ENCODE measurements at places on chromosomes 4 and X.
A peak's percentile ranks its signal among the peaks of the same experiment; 100 is the strongest.

GRCh38 chr4:183099537-183100297 lies 660 bp downstream of the WWC2 start:
- peak; percentile 16 for DNase-seq

DNA sequence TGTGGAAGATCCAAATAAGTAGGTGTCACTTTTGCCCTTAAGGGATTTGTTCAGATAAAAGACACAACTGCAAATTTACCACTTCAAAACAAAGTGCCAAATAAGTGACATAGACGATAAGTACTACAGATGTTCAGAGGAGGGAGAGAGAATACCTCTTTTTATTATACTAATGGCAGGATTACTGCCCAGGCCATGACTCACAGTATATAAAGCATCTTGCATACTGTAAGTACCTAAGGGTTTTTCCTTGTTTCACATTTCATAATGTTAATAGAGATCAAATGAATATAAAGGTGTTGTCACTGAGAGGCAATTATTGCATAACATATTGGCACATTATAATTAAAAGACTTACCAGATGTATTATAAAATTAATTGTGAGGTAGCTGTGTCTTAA lies 46.4 kb downstream of the PTPN13 start:
- no peak for DNase-seq

GRCh38 chr4:182448281-182449151 lies 205.3 kb downstream of the TENM3 start:
- no peak for DNase-seq

GRCh38 chrX:148661035-148661434 lies 160.6 kb downstream of the AFF2 start:
- no peak for DNase-seq

DNA sequence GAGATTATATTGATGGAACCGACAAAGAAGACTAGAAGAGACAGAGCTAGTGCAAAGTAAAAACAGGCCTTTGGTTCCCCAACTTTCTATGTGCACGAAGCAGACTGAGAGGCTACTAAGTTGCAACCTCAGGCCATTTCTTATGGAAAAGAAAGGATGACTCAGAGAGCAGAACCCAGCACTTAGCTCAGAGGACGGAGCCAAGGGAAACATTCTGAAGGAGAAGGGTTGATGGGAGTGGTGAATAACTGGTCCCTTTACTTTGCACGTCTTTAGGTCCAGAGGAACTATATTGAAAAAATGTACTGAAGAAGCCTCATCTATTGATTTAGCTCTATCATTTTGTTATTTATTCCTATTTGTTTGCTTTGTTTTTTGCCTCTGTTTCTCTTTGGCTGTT lies 182.1 kb downstream of the CPE start:
- no peak for DNase-seq

GRCh38 chr4:166252487-166253402 lies 379.7 kb downstream of the TLL1 start:
- DNase-seq = no peak

- no peak for DNase-seq
Observed at GRCh38 chr4:75921910-75922309, 18.9 kb downstream of the NAAA start.

DNA sequence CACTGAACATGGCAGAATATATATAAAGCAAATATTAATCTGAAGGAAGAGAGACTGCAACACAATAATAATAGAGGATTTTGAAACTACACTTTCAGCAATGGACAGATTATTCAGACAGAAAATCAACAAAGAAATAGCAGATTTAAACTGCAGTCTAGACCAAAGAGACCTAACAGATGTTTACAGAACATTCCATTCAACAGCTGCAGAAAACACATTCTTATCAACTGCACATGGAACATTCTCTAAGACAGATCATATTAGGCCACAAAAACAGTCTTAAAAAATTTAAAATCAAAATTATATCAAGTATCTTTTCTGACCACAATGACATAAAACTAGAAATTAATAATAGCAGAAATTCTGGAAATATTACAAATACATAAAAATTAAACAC lies 27.1 kb downstream of the CENPE start:
- DNase-seq = no peak

DNA sequence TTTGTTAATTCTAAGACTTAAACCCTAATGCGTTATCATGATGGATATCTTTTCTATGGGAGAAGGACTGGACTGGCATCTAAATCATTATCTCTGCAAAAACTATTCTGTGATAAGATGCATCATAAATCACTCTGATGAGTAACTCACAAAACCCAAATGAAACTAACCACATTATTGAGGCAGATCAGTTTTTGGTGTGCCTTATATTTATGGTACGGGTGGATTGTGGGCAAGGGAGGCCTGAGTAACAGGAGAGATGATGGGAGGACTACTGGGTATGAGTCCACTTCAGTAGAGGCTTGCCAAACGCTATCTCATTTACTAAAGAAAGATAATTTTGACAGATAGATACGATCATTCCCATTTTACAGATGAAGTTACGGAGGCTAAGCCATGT lies 66.4 kb upstream of the GUCY1A1 start:
- no peak for DNase-seq

- DNase-seq = no peak
Observed at GRCh38 chr4:44845993-44846392, 119.6 kb upstream of the GNPDA2 start.

Measured in activated naive CD4-positive, alpha-beta T cell treated with anti-CD3 and anti-CD28 coated beads, Interleukin-2, amount 50 U/mL, for 72 hours (primary cell).